Pancreas (tissue), 10 donors: ENCODE measurements at places on chromosomes 1 and 21. TPM values are rescaled to one million over a fixed set of nuclear protein-coding genes. Genes with fewer than 3 reads are reported as not detected.

Gene LRRC7
- total RNA-seq: 0.51 TPM

Gene C1orf87
- total RNA-seq: not detected

Gene GBP2
- total RNA-seq: 4.3 TPM

Gene CENPL
- 0.95 TPM for total RNA-seq
